ENCODE measurements at places on chromosomes 3 and 15. TPM values are rescaled to one million over a fixed set of nuclear protein-coding genes. Genes with fewer than 3 reads are reported as not detected.

PLSCR5 gene
- total RNA-seq = not detected

DNA sequence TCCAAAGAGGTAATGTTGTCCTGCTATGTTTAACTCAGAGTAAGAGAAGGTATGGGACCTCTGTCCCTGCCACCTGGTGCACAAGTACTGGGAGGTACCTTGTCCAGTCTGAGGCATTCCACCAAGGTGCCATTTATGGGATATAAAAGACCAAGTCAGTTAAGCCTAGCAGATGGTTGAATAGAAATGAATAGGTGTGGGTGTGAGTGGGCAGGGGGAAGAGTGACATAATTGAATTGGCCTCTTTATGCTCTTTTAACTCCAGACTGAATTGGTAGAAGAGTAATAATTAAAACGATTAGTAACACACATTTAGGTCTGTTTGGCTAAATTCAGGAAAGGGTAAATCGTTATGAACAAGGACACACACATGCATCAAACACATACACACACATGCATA lies 562 bp downstream of the ADGRG7 start:
- H3K27ac ChIP-seq = no peak overlapping the region
- H3K4me3 ChIP-seq = no peak overlapping the region
- H3K36me3 ChIP-seq = peaks cover 2% of the 10 kb centered on the region
- peaks cover 34% of the 10 kb centered on the region for H3K4me1 ChIP-seq
- no peak for DNase-seq
- H3K27me3 ChIP-seq = peaks cover 13% of the 10 kb centered on the region

GRCh38 chr3:156395961-156396710 lies 158.8 kb downstream of the SSR3 start:
- DNase-seq = no peak
- no peaks in the 10 kb centered on the region for H3K36me3 ChIP-seq
- H3K27me3 ChIP-seq = peaks cover 19% of the 10 kb centered on the region
- no peak overlapping the region for H3K4me3 ChIP-seq
- no peaks in the 10 kb centered on the region for H3K4me1 ChIP-seq
- H3K27ac ChIP-seq = no peak overlapping the region

- H3K4me3 ChIP-seq = peak overlapping the region; percentile 41
- no peak overlapping the region for H3K27ac ChIP-seq
- H3K27me3 ChIP-seq = peaks cover 59% of the 10 kb centered on the region
- H3K36me3 ChIP-seq = no peaks in the 10 kb centered on the region
- DNase-seq = no peak
Measured at GRCh38 chr3:46883054-46883829, 5.7 kb downstream of the PTH1R start.

Data from activated CD4-positive, alpha-beta T cell treated with anti-CD3 and anti-CD28 coated beads, Interleukin-2, amount 10 ng/mL, durations not matched to agents 7 days and 5 days (primary cell).